CD4-positive, alpha-beta T cell treated with Interleukin-10 for 1 hour (primary cell): ENCODE measurements at places on chromosomes 6 and 20.

GRCh38 chr6:41634657-41635056 is 3.6 kb upstream of the MDFI start:
- no peak for DNase-seq

DNA sequence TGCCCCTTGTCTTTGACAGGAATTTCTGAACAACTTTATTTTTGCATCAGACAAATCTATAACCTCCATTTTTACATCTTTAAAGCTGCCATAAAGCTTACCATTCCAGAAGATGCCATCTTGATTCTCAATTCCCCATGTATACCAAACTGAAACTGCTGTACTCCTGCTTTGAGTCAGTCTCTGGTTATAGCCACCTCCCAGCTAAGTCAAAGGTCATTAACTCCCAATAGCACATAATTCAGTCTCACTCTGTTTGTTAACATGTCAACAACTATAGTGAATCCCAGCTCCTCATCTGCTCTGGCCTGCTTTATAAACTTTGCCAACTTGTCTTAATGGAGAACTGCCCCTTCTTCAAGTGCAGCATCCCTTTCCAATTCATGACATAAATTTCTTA is 343.6 kb downstream of the FRK start:
- DNase-seq: no peak

DNA sequence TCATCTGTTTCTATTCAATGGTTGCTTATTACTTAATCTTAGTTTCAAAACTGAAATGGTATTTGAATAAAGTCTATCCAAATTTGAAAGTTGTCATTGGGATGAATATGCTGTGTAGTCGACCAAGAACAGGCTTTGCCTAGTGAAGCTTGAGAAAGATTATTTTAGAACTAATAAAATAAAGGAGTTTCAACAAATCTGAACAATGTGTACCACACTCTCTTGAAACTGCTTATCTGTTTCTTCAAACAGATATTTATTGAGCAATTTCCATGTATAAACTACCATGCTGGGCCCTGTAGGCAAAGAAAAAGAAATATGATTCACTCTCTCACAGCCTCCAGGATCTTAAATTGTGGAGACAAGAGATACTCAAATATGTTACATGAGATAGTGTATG is 174.4 kb downstream of the OGFRL1 start:
- DNase-seq: no peak

DNA sequence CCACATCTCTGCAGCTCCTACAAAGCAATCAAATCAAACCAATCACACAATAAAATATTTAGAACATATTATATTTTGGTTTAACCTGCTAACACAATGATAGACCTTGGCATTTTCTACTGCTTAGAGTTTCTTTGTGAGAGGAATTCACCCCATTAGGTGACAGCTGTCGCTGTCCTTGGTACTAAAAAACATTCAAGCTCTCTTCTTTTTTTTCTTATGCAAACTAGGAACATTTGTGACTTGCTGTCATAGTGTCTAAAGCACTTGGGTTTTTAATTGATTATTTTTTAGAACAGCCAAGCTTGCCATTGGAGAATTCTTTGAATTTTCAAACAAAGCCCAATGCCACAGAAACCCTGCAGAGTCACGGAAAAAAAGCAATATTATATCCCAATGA is 46.4 kb downstream of the CNR1 start:
- no peak for DNase-seq

DNA sequence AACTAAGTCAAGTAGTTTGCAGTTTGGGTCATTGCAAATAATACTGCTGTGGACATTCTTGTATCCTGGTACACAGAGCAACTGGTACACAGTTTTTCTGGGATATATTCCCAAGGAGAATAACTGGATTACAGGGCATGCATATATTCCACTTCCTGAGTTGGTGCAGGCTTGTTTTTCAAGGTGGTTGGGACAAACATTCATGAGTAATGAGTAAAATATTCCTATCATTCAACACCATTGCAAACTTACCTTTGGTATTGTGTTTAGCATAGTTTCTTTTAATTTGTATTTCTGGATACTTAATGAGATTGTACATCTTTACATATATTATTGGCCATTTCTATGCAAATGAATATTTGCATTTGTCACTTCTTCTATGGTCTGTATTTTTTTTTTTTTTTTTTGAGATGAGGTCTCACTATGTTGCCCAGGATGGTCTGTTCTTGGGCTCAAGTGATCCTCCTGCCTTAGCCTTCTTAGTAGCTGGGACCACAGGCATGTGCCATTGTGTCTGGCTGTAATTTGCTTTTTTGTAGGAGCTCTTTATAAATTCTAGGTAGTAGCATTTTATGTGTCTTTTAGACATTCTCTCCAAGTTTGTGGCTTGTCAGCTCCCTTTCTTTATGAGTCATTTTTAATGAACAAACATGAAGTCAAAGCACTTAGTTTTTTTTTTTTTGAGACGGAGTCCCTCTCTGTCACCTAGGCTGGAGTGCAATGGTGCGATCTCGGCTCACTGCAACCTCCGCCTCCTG is 158.7 kb downstream of the SOX4 start:
- no peak for DNase-seq

- DNase-seq: no peak
Observed at GRCh38 chr6:132456700-132457143, 55.4 kb upstream of the MOXD1 start.

DNA sequence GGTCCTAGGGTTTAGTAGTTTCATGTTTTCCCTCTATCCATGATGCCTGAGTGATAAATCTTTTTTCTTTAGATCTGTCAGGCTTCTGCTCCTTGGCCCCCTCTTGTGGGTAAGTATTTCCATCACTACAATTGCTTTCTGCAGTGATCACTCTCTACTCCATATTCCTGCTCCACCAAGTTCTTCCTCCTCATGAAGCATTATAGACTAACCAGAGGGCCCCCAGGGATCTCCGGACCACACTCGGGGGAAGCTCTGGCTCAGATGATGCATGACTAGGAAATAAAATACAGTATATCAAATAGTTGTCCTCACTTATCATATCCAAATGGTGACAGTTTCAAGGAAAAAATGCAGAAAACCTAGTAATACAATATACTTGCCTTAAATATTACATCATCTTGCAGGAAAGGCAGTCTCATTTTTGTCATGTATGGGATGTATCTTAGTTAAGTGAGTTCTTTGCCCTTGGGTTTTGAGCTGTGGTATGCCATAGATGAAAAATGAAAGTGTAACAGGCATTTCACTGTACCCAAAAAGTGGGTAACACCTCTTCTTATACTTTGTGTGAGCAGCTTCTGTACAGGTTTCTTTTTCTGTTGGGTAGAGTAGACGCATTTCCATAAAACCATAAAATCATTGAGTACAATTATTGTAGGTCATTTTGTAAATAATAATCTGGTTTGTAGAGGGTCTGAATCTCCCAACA is 200.9 kb upstream of the EYA4 start:
- no peak for DNase-seq

- no peak for DNase-seq
Observed at GRCh38 chr20:53914091-53914780, 156.2 kb downstream of the BCAS1 start.

GRCh38 chr6:148396411-148396810 is 53.8 kb downstream of the SASH1 start:
- DNase-seq: no peak

DNA sequence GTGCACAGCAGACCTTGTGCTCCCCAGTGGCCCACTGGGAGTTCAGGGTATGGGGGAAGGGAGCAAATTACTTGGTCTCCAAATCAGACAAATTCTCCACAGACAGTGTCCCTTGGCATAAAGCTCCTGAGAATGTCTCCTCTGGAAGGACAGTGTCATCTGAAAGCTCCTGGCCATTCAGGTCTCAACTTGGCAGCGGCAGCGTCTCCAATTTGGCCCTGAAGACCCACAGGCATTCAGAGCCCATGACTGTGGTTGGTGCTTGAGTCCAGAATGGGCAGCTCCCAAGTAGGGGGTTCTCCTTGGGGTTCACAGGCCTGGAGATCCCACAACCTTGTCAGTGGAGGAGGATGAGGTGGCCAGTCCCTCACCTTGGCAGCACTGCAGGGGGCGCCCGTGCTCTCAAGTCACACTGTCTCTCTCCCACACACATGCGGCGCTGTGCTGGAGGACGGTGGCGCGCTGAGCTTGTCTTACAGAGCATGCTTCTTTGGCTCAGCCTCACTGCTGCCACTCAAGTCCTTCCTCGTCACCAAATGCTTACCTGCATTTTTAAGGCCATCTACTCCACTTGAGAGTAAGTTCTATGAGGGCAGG is 20.7 kb downstream of the DYNLRB1 start:
- DNase-seq: peak; percentile 59

GRCh38 chr6:139030228-139030963 is 1.9 kb downstream of the ABRACL start:
- peak; percentile 40 for DNase-seq

DNA sequence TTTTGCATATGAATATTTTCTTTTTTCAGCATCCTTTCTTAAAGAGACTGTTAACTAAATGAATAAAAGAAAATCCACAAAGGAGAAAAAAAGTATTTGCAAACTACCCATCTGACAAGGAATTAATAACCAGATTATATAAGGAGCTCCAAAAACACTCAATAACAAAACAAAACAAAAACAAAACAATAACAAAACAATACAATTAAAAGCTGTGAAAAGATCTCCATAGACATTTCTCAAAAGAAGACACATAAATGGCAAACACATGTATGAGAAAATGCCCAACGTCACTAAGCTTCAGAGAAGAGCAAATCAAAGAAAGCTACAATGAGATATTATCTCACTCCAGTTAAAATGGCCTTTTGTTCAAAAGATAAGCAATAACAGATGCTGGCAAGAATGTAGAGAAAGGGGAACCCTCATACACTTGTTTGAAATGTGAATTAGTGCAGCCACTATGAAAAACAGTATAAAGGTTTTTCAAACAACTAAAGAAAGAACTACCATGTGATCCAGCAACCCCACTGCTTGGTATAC is 1310.0 kb upstream of the EYS start:
- no peak for DNase-seq

- no peak for DNase-seq
Observed at GRCh38 chr20:49106328-49106727, 60.2 kb downstream of the CSE1L start.

GRCh38 chr6:79353226-79353625 is 118.7 kb upstream of the HMGN3 start:
- no peak for DNase-seq

- DNase-seq: no peak
Observed at GRCh38 chr6:152166897-152167296, 359.4 kb downstream of the ESR1 start.

- DNase-seq: no peak
Observed at GRCh38 chr6:34179106-34179720, 33.3 kb upstream of the GRM4 start.

DNA sequence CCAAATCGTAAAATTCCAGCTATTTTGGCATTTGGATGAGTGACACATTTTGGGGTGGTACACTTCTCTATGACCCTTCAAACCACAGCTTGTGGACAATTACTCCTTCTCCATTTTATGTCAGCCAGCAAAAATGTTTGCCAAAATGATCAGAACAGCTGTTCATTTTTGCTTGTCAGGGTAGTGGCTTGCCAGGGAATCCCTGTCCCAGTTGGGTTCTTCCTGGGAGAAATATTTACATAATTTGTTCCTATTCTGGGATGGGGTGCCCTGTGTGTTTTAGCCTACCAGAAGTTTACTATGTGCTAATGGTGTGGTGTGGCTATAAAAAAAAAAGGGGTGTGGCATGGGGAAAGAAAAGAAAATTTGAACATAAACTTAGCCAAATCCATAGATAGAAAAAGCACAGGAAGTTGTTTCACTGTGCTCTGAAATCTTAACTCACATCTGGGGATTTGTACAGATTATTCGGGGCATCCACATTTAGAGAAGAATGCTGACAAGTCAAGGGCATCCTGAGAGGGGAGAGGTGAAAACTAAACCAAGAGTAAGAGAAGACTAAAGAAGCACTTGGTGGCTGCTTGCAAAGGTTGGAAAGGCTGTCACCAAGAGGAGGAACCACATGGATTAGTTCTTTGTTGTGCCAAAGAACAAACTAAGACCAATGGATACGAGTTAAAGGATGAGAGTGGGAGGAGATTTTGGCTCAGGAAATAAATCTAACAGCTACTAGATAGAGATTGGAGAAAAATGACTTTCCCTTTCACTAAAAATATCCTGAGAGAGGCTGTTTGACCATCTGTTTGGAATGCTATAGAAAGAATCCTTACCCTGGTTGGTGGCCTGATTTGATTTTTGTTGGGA is 55.2 kb upstream of the RBM24 start:
- DNase-seq: no peak

GRCh38 chr6:37008484-37009465 is 3.3 kb downstream of the FGD2 start:
- DNase-seq: no peak

DNA sequence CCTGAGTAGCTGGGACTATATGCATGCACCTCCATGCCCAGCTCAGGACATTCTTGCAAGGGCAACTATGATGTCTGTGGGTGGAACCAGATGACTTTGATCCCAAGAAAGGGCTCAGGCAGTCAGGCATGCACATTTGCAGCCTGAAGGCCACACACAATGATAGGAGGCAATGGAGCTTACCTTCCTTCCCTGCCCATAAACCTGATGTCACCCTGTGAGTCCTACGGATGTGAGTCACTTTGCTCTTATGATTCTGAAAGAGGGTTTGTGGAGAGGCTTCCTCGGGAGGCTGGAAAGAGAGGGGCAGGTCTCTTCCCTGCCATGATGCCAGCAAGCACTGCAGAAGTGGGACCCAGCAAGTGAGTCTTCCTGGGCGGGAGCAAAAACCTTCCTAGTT is 202.4 kb downstream of the LY86 start:
- no peak for DNase-seq

- no peak for DNase-seq
Observed at GRCh38 chr20:24537210-24537609, 67.8 kb downstream of the SYNDIG1 start.

DNA sequence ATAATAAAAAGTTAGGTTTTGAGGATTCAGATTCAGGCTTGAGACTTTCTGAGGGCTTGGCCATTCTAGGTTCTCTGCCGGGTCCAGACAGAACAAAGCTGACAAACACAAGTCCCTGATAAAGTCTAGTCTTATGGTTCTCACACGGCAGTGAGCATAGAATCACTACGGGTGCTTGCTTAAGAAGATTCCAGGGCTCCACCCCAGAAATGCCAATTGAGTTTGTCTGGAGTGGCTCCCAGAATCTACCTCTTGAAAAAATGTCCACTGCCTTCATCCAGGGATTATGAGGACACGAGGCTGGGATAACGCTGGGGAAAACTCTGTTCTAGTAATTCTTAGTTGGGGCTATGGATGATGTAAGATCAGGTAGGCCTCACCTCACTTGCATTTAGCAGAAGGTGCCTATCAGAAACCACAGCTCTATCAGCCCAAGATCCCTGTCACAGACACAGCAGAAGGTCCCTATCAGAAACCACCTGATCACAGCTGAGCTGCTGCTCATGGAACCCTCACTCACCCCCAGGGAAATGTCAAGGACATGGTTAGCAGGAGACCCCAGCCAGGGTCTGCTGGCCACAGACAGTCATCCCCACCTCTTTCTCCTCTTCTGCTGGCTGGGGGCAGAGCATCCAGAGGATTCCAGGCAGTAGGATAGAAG is 52.3 kb downstream of the RAB44 start:
- DNase-seq: no peak

GRCh38 chr6:99608059-99608885 is 1.6 kb downstream of the PRDM13 start:
- no peak for DNase-seq
